ENCODE measurements at places on chromosomes 3 and 15.
A peak's percentile ranks its signal among the peaks of the same experiment; 100 is the strongest.

- H3K4me3 ChIP-seq, result no peak overlapping the region
- H3K27ac ChIP-seq, result no peak overlapping the region
- no peak for DNase-seq
- H3K4me1 ChIP-seq, result no peaks in the 10 kb centered on the region
- no peaks in the 10 kb centered on the region for H3K36me3 ChIP-seq
- no peaks in the 10 kb centered on the region for H3K27me3 ChIP-seq
These were observed 86.7 kb downstream of the VGLL4 start for GRCh38 chr3:11556851-11557644.

DNA sequence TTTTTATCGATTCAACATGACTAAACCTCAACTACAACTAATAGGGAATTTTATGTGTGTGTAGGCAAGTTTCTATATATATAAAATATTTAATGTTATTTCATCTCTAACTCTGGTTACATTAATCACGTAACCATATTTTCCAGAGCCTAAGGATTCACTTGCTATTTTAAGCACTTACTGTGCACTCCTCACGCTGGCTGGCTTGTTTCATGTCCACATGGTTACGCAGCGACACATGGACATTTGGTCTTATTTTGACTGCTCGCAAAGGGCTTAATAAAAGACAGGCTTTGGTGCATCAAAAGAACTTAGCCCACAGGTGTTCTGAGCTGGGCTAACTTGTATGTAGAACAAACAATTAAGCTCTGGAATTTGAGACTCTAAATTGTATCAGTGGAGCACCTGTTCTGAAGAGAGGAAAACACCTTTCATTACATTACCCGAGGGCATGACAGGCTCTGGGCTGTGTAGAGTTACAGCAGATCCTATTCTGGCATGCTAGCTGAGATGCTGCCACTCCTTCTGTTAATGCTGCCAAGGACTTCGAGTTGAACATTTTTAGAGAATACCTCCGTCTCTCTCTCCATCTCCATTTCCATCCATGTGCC is 130.0 kb upstream of the NR2F2 start:
- H3K27ac ChIP-seq, result no peak overlapping the region
- no peaks in the 10 kb centered on the region for H3K4me1 ChIP-seq
- no peak for DNase-seq
- no peaks in the 10 kb centered on the region for H3K27me3 ChIP-seq

- H3K27me3 ChIP-seq, result no peaks in the 10 kb centered on the region
- no peak overlapping the region for H3K27ac ChIP-seq
- H3K36me3 ChIP-seq, result no peaks in the 10 kb centered on the region
- no peak overlapping the region for H3K4me3 ChIP-seq
- no peak for DNase-seq
These were observed 393.4 kb downstream of the NTRK3 start for GRCh38 chr15:87863152-87863551.

GRCh38 chr3:110067527-110067926 is 730.2 kb upstream of the DPPA4 start:
- H3K36me3 ChIP-seq, result no peaks in the 10 kb centered on the region
- H3K4me1 ChIP-seq, result peaks cover 38% of the 10 kb centered on the region
- peak; percentile 78 for DNase-seq
- H3K4me3 ChIP-seq, result no peak overlapping the region
- no peaks in the 10 kb centered on the region for H3K27me3 ChIP-seq
- peak overlapping the region; percentile 68 for H3K27ac ChIP-seq

DNA sequence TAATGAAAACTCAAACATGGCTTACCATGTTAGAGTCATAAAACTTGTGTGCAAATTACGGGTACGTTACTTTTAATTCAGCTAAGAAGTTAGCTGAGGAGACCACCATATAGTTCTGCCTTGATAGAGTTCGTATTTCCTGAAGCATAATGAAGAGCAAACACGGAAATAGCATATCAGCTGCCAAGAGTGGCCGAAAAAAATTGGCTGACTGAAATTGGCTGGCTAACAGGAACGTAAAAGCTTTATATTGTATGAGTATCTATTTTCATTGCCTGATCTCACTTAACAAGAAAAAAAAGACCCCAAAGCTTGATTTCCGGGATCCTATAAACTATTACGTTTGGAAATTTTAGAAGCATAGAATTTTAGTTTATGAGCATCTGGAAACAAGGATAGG is 1222.9 kb downstream of the ZPLD1 start:
- H3K36me3 ChIP-seq, result no peaks in the 10 kb centered on the region
- DNase-seq, result no peak
- H3K27me3 ChIP-seq, result no peaks in the 10 kb centered on the region
- no peak overlapping the region for H3K4me3 ChIP-seq

DNA sequence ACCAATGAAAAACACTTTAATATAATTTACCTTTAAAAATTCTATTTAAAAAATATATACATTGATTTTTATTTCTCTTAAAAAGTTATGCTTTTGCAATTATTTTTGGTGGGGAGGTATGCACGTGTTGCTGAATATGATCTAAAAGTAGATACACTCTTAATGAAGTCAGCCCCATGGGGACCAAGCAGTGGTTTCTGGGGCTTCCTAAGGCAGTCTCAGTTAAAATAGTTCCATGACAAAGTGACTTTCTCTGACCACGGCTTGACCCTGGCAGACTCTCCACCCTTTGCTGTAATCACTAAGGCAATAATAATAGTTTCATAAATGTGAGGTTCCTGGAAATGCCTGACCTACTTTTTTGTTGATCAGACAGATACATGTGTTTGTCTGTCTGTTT is 50.4 kb downstream of the CCR4 start:
- no peak overlapping the region for H3K27ac ChIP-seq
- H3K27me3 ChIP-seq, result no peaks in the 10 kb centered on the region
- H3K4me1 ChIP-seq, result no peaks in the 10 kb centered on the region
- no peak for DNase-seq
- H3K4me3 ChIP-seq, result no peak overlapping the region

DNA sequence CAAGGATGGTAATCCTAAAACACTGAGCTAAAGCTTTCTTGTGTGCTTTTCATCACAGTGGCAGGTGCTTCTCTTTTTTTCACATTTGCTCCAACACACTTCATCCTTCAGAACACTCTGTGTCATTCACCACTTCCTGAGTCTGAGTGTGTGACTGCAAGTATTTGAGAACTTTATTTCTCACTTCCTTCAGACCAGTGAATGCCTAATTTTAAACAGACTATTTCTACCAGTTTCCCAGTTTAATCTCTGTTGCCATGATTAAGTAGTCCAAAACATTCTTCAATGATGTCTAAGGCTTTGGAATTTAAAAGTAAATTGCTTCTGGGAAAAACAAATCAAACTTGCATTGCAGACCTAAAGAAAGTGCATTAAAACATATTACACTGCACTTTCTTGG is 541.2 kb downstream of the RBMS3 start:
- no peak overlapping the region for H3K27ac ChIP-seq
- H3K4me1 ChIP-seq, result peaks cover 5% of the 10 kb centered on the region
- no peak overlapping the region for H3K4me3 ChIP-seq
- no peaks in the 10 kb centered on the region for H3K27me3 ChIP-seq
- H3K36me3 ChIP-seq, result no peaks in the 10 kb centered on the region
- peak; percentile 24 for DNase-seq

- no peaks in the 10 kb centered on the region for H3K36me3 ChIP-seq
- no peaks in the 10 kb centered on the region for H3K27me3 ChIP-seq
- H3K4me1 ChIP-seq, result no peaks in the 10 kb centered on the region
- DNase-seq, result no peak
- no peak overlapping the region for H3K27ac ChIP-seq
- no peak overlapping the region for H3K4me3 ChIP-seq
These were observed 131.4 kb downstream of the ATP1B3 start for GRCh38 chr3:142007710-142008399.

- H3K36me3 ChIP-seq, result no peaks in the 10 kb centered on the region
- H3K27ac ChIP-seq, result no peak overlapping the region
- DNase-seq, result no peak
- H3K27me3 ChIP-seq, result peaks cover 18% of the 10 kb centered on the region
- H3K4me3 ChIP-seq, result no peak overlapping the region
- H3K4me1 ChIP-seq, result no peaks in the 10 kb centered on the region
These were observed 86.6 kb downstream of the LINGO1 start for GRCh38 chr15:77546050-77546501.

GRCh38 chr15:35477312-35478262 is 68.4 kb downstream of the DPH6 start:
- no peak overlapping the region for H3K27ac ChIP-seq
- H3K36me3 ChIP-seq, result no peaks in the 10 kb centered on the region
- no peaks in the 10 kb centered on the region for H3K4me1 ChIP-seq
- H3K27me3 ChIP-seq, result no peaks in the 10 kb centered on the region
- H3K4me3 ChIP-seq, result no peak overlapping the region
- no peak for DNase-seq

DNA sequence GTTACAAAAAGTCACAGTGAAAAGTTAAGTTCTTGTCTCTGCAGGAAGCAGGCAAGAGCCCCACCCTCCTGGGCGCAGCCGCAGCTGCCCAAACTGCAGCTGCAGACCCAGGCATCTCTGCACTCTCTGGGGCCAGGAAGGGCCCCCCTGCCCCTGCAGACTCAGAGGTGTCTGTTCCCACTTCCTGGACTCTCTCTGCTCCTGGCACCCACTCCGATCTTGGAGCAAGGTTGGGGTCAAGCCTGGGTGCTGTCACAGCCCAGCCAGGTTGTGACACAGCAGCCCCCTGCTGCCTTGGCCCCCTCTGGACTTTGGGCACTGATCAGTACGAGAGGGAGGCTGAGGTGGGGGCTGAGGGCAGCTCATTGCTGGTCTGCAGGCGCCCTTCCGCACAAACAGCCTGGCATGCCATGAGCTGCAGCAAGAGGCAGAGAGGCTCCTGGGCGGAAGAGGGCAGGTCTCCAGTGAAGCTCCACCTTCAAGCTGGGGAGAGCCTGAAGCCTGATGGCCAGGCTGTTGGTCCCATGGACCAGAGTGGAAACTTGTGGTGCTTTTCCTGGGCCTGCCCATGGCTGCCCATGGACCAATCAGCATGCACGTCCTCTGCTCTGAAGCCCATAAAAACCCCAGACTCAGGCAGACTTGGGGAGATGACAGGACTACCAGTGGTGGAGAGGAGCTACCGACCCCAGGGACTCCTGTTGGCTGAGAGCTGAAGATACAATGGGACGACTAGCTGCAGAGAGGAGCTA is 42.9 kb upstream of the LRRFIP2 start:
- no peak overlapping the region for H3K27ac ChIP-seq
- DNase-seq, result no peak
- no peaks in the 10 kb centered on the region for H3K36me3 ChIP-seq
- no peaks in the 10 kb centered on the region for H3K4me1 ChIP-seq
- H3K4me3 ChIP-seq, result no peak overlapping the region

GRCh38 chr3:169522595-169523529 is 140.7 kb downstream of the MECOM start:
- H3K27me3 ChIP-seq, result no peaks in the 10 kb centered on the region
- H3K27ac ChIP-seq, result no peak overlapping the region
- H3K4me1 ChIP-seq, result no peaks in the 10 kb centered on the region
- no peak overlapping the region for H3K4me3 ChIP-seq

Data from MM.1S (cell line).